ENCODE measurements at places on chromosomes 12 and 14. TPM values are rescaled to one million over a fixed set of nuclear protein-coding genes. Genes with fewer than 3 reads are reported as not detected.

GRCh38 chr12:40650038-40650704, 42.1 kb upstream of the CNTN1 start:
- H3K4me1 ChIP-seq: no peaks in the 10 kb centered on the region
- no peaks in the 10 kb centered on the region for H3K36me3 ChIP-seq
- no peaks in the 10 kb centered on the region for H3K27me3 ChIP-seq
- H3K27ac ChIP-seq: no peak overlapping the region
- no peak overlapping the region for H3K4me3 ChIP-seq
- no peak for DNase-seq

- no peaks in the 10 kb centered on the region for H3K27me3 ChIP-seq
- H3K27ac ChIP-seq: no peak overlapping the region
- DNase-seq: no peak
- H3K36me3 ChIP-seq: no peaks in the 10 kb centered on the region
- H3K4me1 ChIP-seq: no peaks in the 10 kb centered on the region
Measured at GRCh38 chr14:103539056-103539825, 10.2 kb downstream of the TRMT61A start.

DNA sequence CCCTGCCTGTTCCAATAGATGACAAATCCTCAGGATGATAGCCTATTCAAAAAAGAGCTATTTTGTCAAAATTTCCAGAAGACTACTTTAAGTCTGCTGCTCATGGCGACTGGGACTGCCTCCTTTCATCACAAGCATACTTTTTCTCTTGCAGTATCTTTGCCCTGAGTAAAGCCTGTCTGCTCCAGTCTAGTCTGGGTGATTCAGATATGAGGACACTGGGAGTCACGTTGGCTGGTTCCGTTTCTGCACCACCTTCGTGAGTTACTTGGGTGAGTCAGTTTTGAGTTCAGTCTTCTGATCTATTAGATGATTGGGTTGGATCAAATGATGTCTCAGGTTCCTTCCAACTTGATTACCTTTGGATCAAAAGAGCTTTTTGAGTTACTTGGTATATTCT, 301.3 kb upstream of the STXBP6 start:
- H3K4me3 ChIP-seq: no peak overlapping the region
- no peaks in the 10 kb centered on the region for H3K4me1 ChIP-seq
- no peak overlapping the region for H3K27ac ChIP-seq
- DNase-seq: no peak

DNA sequence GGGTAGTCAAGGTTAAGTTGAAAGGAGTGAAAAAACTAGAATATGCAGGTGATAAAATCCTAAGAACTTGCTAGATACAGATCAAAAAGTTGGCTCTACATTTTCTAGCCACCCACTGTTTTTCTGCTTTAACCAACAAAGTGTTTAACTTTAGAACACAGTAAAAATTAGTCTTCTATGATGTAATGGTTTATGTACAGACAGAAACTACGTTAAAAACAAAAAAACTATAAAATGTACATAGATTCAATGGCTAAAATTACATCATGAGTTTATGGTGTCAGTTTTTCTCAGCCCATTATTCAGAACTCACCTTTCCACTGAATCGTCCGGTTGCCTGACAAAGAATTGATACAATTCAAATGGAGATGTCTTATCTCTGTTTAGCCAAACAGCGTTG, 2.1 kb downstream of the YARS2 start:
- H3K27me3 ChIP-seq: no peaks in the 10 kb centered on the region
- peaks cover 22% of the 10 kb centered on the region for H3K4me1 ChIP-seq
- H3K27ac ChIP-seq: peak overlapping the region; percentile 26
- no peak for DNase-seq

GRCh38 chr14:70871863-70872677, 35.2 kb upstream of the PCNX1 start:
- peaks cover 12% of the 10 kb centered on the region for H3K4me1 ChIP-seq
- no peaks in the 10 kb centered on the region for H3K27me3 ChIP-seq
- H3K36me3 ChIP-seq: peaks cover 16% of the 10 kb centered on the region
- H3K27ac ChIP-seq: peak overlapping the region; percentile 59
- peak overlapping the region; percentile 54 for H3K4me3 ChIP-seq
- DNase-seq: no peak

DNA sequence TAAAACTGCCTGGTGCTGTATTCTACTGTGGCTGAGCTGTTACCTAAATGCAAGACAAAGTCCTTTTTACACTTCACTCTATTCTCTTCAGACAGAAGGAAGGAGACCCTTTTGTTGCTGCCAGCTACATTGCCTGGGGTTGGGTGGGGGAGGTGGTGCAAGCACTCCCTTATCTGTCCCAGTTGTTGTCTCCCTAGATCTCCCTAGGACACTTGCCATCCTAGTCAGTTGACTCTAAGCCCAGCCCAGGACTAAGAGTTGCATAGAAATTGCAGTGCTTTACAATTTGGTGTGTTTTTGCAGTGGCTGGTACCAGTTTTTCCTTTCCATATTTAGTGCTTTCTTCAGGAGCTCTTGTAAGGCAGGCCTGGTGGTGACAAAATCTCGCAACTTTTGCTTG, 35.1 kb downstream of the SCYL2 start:
- peaks cover 9% of the 10 kb centered on the region for H3K4me1 ChIP-seq
- H3K4me3 ChIP-seq: no peak overlapping the region
- no peaks in the 10 kb centered on the region for H3K27me3 ChIP-seq
- no peak for DNase-seq
- no peak overlapping the region for H3K27ac ChIP-seq

- H3K4me3 ChIP-seq: peak overlapping the region; percentile 49
- no peaks in the 10 kb centered on the region for H3K36me3 ChIP-seq
- peaks cover 12% of the 10 kb centered on the region for H3K27me3 ChIP-seq
- no peak for DNase-seq
- peaks cover 11% of the 10 kb centered on the region for H3K4me1 ChIP-seq
- H3K27ac ChIP-seq: no peak overlapping the region
Measured at GRCh38 chr12:54378796-54379397, 5.6 kb downstream of the ZNF385A start.

- no peak for DNase-seq
- no peak overlapping the region for H3K4me3 ChIP-seq
- H3K27ac ChIP-seq: no peak overlapping the region
- peaks cover 29% of the 10 kb centered on the region for H3K27me3 ChIP-seq
Measured at GRCh38 chr12:75820071-75820470, 211.5 kb downstream of the PHLDA1 start.

DNA sequence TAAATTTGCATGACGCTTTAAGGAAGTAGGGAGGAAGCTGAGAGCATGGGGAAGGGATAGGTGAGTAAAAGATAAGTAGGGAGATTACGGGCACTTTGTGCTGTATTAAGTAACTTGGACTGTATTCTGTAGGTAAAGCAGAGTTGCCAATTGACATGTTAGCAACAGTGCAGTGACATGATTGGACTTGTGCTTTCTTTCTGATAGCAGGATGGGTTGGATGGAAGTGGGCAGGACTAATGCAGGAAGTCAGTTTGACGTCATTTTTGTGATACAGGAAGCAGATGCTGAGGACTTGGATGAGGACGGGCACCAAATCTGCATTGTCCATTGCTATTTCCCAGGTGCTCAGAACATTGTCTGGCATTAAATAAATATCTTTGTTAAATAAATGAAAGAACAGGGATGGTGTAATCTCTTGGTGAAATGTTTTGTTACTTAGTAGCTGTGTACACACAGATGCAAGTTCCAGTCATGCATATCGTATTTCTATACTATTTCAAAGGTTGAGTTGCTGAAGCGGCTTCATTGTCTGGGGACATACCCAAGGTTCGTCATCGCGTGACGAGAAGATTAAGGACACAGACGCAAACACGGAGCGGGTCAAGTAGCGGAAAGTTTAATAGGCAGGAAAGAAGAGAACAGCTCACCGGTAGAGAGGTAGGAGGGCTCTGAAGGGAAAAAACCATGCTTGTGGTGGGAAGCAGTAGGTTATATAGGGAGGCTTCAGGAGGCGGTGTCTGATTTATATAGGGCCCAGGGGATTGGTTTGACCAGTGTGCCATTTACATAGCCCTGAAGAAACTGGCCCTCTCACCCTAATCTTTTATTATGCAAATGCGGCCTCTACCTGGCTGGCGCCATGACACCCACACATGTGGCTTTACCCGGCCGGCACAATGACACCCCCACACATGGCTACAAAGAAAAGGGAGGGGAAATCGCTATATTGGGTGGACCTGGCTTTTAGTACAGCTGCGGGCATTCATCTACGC, 30.7 kb downstream of the GUCY2C start:
- no peak for DNase-seq
- peaks cover 9% of the 10 kb centered on the region for H3K27me3 ChIP-seq
- H3K4me1 ChIP-seq: peaks cover 11% of the 10 kb centered on the region
- H3K27ac ChIP-seq: no peak overlapping the region

- H3K4me1 ChIP-seq: peaks cover 49% of the 10 kb centered on the region
- H3K4me3 ChIP-seq: no peak overlapping the region
- no peaks in the 10 kb centered on the region for H3K27me3 ChIP-seq
- peaks cover 87% of the 10 kb centered on the region for H3K36me3 ChIP-seq
- no peak for DNase-seq
- H3K27ac ChIP-seq: no peak overlapping the region
Measured at GRCh38 chr14:69392481-69392880, 5.6 kb downstream of the ERH start.

DNA sequence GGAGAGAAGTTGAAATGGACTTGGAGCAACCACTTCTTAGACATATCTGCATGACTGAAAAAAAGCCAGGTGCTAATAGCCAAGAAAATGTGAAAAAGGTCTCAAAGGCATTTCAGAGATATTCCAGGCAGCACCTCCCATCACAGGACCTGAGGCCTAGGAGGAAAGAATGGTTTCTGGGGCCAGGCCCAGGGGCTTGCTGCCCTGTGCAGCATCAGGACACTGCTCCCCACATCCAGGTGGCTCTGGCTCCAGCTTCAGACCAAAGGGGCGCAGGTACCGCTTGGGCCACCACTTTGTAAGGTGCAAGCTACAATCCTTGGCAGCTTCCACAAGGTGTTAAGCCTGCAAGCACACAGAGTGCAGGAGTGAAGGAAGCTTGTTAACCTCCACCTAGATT, 114.3 kb downstream of the PIK3C2G start:
- H3K27me3 ChIP-seq: no peaks in the 10 kb centered on the region
- no peak overlapping the region for H3K27ac ChIP-seq
- no peak for DNase-seq
- no peaks in the 10 kb centered on the region for H3K4me1 ChIP-seq
- H3K36me3 ChIP-seq: no peaks in the 10 kb centered on the region

DNA sequence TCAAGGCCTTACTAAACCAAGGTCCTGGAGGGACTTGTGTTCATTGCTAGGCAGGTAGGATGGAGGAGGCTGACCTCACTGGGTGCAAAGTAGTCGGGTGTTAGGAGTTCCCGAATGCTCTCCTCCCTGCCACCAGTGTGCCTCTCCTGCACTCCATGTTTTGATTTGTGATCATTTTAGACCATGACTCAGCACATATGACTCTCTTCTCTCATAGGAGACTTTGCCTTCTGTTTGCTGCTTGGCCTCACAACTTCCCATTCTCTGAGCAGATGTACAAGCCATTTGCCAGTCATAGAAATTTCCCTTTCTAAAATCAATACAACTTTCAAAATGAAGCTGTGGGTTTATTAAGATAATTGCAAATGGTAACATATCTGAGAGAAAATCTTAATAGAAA, 46.6 kb upstream of the LRIG3 start:
- no peaks in the 10 kb centered on the region for H3K4me1 ChIP-seq
- no peaks in the 10 kb centered on the region for H3K27me3 ChIP-seq
- no peaks in the 10 kb centered on the region for H3K36me3 ChIP-seq
- DNase-seq: no peak
- no peak overlapping the region for H3K4me3 ChIP-seq

DNA sequence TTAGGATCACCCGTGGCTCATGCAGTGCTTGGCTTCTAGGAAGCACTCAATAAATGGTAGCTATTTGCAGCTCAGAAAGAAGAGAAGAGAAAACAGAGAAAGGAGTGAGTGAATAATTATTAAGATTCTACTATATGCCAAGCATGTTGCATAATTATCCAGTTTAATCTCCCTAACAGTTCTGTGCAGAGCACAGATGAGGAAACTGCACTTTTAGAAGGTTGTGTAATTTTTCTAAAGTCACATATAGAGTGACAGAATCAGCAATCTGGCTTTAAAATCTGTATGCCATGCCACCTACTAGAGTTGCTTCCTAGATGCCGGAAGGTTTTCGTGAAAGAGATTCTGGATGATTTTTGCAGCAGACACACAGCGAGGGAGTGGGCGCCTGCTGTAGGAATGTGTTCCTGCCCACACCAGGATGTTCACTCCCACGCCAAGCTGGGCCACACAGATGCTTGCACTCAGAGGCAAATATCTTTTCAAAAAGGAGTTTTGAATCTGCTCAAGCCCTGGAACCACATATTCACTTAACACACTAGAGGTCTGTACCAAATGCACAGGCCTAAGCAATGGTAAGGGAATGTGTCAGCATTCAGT, 50.2 kb upstream of the SMCO2 start:
- no peaks in the 10 kb centered on the region for H3K27me3 ChIP-seq
- H3K4me1 ChIP-seq: no peaks in the 10 kb centered on the region
- H3K4me3 ChIP-seq: no peak overlapping the region
- peaks cover 34% of the 10 kb centered on the region for H3K36me3 ChIP-seq
- no peak for DNase-seq

DNA sequence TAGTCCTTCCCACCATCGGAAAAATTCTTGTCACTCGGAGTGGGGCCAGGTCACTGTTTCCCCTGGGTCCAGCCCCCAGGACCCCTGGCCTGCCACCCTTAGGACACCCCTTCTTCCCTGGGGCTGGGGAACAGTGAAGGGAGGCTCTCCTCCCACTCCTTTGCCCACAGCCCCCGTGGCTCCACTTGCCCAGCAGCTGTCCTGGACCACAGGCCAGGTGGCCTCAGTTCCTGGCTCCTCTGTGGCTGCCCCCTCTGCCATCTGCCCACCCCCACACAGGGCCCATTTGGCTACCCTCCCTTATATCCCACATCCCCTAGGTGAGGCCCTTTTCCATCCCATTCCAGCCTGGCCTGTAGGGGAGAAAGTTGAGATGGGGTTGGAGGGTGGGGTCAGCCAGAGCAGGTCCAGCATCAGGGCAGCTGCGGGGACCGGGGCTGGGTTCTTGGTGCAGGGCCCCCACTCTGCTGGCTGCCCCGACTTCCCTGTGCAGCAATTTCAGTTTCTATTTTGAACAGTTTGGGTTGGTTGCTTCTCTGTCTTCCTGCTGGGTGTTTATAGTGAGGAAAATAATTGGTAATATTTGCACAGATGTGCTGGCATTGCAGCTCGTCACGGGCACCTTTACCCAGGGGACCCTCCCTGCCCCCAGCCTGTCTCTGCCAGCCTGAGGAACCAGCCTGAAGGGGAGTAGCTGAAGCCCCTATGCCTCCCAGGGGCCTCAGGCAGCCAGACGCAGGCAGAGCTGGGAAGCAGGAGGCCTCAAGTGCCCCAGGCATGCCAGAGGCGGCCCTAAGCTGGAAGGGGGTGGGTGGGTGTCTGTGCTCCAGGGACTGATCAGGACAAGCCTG, 23.4 kb downstream of the SYNDIG1L start:
- H3K27ac ChIP-seq: peak overlapping the region; percentile 45
- no peak overlapping the region for H3K4me3 ChIP-seq
- H3K4me1 ChIP-seq: peaks cover 16% of the 10 kb centered on the region
- H3K36me3 ChIP-seq: no peaks in the 10 kb centered on the region
- peaks cover 13% of the 10 kb centered on the region for H3K27me3 ChIP-seq

- no peak for DNase-seq
- peaks cover 30% of the 10 kb centered on the region for H3K4me1 ChIP-seq
- H3K4me3 ChIP-seq: no peak overlapping the region
- H3K27me3 ChIP-seq: no peaks in the 10 kb centered on the region
- H3K36me3 ChIP-seq: peaks cover 47% of the 10 kb centered on the region
Measured at GRCh38 chr12:64633011-64633939, 23.0 kb downstream of the RASSF3 start.

Gene CINP
- total RNA-seq: 42.9 TPM

Gene RD3L
- not detected for total RNA-seq

Gene IAPP
- not detected for total RNA-seq

Gene OTUB2
- 2.3 TPM for total RNA-seq

Gene SLC22A17
- total RNA-seq: 3.2 TPM

Gene HCAR2
- 0.16 TPM for total RNA-seq

Gene SYT1
- not detected for total RNA-seq

Gene WNT1
- total RNA-seq: 0.60 TPM

Gene RASSF9
- not detected for total RNA-seq
